H54 (cell line): ENCODE measurements at places on chromosomes 7 and 10.

GRCh38 chr7:132750530-132751217 lies 174.4 kb upstream of the PLXNA4 start:
- no peak for DNase-seq

DNA sequence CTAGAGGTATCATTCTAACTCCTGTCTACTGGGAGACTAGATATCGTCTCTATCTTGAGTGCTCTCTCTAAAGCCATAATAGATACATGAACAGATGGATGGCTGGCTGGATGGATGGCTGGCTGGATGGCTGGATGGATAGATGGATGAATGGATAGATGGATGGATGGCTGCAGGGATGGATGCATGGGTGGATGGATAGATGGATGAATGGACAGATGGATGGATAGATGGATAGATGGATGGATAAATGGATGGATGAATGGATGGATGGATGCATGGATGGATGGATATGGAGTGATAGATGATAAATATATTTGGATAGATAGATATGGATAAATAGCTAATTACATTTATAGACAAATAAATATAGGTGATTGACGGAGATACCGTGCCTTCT lies 191.2 kb upstream of the KLF6 start:
- DNase-seq = no peak

DNA sequence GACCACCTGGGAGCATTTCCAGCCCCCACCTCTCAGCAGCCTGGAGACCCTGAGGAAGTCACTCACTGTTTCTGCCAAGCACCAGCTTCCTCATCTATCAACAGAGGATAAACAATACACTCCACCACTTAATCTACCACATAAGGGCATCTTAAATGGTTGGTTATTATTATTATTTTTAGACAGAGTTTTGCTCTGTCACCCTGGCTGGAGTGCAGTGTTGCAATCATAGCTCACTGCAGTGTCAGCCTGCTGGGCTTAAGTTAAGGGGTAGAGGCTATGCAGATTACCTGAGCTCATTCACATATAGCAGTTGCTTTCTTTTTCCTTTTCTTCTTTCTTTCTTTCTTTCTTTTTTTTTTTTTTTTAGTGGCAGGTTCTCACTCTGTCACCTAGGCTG lies 59.5 kb upstream of the ELN start:
- DNase-seq = no peak

- no peak for DNase-seq
These were observed 17.6 kb downstream of the SLC35B4 start for GRCh38 chr7:134298902-134299683.

- DNase-seq = no peak
These were observed 18.5 kb upstream of the SEMA3C start for GRCh38 chr7:80937336-80937735.

GRCh38 chr10:12984165-12984747 lies 17.3 kb downstream of the CCDC3 start:
- DNase-seq = no peak

DNA sequence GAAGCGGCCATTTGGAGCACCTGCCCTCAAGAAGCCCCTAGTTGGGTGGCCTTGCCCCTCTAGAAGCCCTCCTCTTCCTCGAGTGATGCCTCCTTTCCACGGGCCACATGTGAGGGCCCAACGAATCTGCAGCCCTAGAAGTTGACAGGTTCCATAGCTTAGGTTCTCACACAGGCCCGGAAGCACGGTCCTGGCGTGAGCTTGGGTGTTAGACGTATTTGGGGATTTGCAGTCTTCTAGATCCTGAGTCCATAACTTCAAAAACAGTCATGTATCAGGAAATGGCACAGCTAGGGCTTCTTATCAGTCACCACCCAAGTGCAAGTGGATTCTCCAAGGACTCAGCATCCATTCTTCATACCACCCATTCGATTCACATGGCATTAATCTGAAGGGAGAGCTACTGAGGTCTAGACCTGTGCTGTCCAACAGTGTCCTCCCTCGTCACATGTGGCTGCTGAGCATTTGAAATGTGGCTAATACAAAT lies 477 bp upstream of the FBXW4 start:
- no peak for DNase-seq

GRCh38 chr7:138944592-138944991 lies 36.6 kb downstream of the KIAA1549 start:
- no peak for DNase-seq

GRCh38 chr7:39528849-39529248 lies 37.4 kb upstream of the YAE1 start:
- no peak for DNase-seq

DNA sequence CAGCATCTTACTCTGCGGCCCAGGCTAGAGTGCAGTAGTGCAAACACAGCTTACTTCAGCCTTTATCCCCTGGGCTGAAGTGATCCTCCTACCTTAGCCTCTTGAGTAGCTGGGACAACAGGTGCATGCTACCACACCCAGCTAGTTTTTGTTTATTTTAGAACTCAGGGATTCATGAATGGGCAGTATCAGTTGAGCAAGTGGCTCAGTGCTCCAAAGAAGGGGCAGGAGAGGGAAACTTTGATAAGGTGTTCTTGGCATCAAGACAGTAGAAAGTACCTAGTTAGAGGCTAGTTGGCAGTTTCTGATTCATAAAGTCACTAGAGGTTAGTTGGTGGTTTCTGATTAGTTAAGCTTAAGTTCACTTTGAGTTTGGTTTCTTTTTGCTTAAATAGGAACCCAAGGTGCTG lies 18.4 kb downstream of the TRIM24 start:
- no peak for DNase-seq

GRCh38 chr7:95198863-95199262 lies 125.5 kb downstream of the PON1 start:
- no peak for DNase-seq

DNA sequence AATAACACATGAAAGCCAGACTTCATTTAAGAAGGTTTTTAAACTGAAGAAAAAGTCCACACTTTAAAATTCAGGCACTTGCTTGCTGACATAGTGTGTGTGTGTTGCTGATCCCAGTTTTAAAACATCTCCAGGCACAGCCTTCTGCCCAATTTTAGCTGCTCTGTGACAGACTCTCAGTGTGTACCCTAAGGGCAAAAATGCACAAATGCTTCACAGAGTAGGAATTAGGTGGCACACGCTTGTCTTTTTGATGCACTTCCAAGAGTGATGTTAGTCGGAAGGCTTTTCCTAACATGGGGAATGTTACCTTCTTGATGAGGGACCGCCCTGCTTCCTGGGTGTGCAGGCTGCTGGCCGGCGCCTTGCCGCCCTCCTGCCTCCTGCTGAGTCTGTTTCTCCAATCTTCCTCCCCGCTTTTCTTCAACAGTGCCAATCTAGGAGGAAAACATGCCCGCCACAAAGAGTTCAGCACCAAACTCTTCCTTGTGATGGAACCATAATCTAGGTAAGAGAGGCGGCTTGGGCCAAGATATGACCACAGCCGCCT lies 122.3 kb downstream of the SVIL start:
- DNase-seq = no peak

DNA sequence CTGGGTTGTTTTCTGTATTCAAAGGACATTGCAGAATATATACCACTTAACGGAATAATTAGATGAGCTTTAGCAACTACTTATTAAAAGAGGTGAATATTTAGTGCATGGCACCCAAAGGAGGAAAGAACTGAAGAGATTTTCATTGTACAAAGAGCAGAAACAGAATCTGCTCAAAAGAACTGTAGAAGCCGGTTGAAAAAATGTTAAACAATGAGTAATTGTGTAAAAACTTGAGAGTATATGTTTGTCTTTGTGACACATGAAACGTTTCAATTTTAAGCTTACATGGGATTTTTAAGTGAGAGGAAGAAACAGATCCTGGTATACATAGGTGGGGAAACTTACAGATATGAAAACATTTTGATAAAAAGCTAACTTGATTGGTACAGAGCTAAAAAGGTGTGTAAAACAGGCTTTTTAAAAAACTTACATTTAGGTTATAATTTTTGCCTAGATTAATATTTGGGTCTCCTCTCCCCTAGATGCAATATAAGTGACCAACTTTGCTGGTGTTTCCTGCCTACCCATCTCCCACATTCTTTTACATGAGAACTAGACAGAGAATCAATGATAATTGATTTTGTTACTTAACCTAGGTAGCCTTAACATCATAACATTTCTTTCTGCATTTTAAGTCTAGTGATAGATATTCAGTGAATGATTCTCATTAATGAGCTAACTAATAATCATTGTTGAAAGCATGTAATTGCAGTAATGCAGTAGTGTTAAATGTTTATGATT lies 6.8 kb downstream of the ARL5B start:
- DNase-seq = no peak

- DNase-seq = no peak
These were observed 26.8 kb downstream of the DNAJC1 start for GRCh38 chr10:21976739-21977138.

DNA sequence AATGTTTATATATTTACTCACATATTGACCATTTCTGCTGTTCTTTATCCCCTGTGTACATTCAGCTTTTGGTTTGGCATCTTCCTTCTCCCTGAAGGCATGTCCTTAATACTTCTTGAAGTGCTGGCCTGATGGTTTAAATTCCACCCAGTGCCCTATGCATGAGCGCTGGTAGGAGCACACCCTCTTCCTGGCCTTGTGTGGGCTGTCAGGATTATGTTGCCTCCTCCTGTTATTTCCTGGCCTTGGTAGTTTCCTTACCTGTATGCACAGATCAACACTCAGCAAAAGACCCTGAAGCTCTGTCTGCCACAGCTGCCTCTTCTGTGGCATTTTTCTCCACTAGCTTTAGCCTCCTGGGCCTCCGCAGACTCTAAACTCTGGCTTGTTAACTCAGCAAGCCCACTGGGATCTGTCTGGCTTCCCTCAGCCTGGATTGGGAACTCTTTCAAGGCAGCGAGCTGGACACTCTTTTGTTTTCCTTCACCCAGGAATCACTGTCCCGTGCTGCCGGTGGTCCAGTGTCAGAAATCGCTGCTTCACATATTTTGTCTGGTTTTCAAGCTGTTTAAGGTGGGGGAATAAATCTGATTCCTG lies 595.2 kb downstream of the SDK1 start:
- no peak for DNase-seq

DNA sequence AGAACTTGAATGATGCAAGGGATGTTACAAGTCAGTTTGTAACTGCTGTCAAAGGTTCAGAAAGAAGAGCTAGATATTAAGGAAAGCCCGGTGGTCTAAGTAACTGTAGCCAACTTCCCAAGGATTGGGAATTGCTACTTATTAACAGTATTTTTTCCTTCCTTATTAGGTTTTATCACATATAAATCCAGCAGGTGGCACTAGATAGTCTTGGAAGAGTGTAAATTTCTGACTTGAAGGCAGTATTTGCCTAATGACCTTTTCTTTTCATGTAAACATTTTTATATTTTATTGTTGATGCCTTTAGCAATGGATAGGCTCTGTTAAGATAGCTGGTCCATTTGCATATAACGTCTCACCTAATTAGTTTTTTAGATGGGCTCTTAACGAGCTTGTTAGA lies 51.2 kb downstream of the ANLN start:
- no peak for DNase-seq

GRCh38 chr7:50315739-50316671 lies 11.5 kb downstream of the IKZF1 start:
- no peak for DNase-seq

DNA sequence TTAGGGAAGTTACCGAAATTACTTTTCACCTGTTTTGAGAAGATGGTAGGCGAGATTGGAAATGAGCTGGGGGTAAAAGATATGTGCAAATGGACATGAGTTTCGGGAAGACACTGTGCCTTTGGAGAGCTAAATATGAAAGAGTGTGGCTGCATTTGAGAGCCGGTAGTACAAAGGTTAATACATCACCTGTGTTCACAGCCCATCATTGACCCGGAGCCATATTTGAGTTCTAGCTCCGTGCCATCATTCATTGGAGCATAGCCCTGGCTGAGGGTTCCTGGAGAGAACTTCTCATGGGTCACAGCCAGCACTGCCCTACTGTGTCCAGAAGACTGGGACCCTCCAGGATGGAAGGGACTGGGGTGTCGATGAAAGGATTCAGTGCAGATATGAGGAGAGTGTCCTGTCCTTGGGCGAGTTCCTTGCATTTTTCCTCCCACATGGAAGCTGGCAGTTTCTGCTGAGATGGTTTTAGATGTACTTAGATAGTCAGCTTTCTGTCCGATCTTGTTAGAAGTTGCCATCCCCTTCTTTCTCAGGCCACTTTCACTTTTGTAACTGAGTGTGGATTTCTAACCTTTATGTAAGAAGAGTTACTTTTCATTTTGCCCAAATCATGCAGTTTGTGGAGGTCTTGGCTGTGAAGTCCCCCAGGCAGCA lies 138.8 kb downstream of the JCAD start:
- DNase-seq = no peak

DNA sequence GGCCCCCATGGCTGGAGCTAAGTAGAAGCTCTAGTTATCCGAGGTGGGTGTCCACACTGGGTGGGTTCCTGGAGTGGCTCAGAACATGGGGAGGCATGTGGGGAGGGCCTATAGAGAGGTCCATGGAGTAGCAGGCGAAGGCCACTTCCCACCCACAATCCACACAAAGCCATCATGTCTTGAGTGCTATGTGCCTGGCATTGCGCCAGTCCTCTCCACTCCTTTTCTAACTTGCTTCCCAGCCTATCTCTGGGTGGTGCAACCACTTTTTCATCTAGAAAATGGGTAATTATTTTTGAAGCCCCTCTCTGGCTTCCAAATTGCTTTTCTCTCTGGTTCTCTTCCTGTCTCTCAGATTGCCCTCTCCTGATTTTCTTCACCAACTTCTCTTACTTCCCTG lies 263.6 kb downstream of the PHTF2 start:
- no peak for DNase-seq

GRCh38 chr10:6342096-6342685 lies 139.5 kb downstream of the PFKFB3 start:
- no peak for DNase-seq

DNA sequence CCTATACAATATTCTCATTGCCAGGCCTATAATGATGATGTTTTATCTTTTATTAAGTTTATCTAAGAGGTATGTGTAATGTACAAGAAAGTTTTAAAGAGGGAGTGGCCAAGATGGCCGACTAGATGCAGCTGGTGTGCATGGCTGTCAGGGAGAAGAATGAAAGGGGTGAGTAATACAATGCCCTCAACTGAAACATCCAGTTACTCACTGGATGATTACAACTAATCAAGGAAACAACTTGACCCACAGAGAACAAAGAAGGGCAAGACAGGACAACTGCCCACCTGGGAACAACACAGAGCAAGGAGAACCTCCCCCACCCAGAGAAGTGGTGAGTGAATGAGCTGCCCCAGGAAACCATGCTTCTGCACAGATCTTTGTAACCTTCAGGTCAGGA lies 880.0 kb upstream of the LRRTM3 start:
- DNase-seq = no peak

- no peak for DNase-seq
These were observed 4.4 kb upstream of the SMIM30 start for GRCh38 chr7:113122744-113123143.
